Stimulated activated CD8-positive, alpha-beta memory T cell treated with anti-CD3 and anti-CD28 coated beads, Interleukin-4, amount 100 ng/mL, for 4 hours (primary cell): ENCODE measurements at places on chromosomes 3 and 15.

DNA sequence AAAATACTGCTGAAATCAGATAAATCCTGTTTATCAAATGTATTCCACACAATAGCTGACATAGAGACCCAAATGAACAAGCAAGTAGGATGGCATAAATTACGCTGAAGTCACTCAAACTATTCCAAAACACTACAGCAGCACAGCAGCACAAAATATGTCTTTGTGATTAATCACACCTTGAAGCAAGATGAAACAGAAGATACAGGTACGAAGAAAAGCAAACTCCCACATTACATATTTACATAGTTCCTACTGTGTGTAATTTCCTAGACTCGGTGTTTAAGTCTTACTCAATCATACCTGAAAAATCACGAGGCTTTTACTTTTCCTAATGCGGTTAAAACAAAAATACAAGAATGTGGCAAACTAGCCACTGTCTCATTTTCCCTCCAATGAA is 38.3 kb downstream of the CHSY1 start:
- DNase-seq, result no peak

DNA sequence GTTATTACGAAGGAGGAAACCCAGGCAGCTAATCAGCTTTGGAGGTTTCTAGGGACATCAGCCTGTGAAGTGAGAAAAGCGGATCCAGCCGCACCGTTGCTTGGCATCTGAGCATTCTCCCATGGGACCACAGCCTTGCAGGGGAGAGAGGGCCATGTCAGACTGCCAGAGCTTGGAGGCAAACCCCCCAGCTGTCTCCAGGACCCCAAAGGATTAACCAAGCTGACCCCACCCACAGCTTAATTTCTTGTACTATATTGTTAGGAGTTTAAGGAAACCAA is 5.1 kb downstream of the IGDCC3 start:
- DNase-seq, result no peak

DNA sequence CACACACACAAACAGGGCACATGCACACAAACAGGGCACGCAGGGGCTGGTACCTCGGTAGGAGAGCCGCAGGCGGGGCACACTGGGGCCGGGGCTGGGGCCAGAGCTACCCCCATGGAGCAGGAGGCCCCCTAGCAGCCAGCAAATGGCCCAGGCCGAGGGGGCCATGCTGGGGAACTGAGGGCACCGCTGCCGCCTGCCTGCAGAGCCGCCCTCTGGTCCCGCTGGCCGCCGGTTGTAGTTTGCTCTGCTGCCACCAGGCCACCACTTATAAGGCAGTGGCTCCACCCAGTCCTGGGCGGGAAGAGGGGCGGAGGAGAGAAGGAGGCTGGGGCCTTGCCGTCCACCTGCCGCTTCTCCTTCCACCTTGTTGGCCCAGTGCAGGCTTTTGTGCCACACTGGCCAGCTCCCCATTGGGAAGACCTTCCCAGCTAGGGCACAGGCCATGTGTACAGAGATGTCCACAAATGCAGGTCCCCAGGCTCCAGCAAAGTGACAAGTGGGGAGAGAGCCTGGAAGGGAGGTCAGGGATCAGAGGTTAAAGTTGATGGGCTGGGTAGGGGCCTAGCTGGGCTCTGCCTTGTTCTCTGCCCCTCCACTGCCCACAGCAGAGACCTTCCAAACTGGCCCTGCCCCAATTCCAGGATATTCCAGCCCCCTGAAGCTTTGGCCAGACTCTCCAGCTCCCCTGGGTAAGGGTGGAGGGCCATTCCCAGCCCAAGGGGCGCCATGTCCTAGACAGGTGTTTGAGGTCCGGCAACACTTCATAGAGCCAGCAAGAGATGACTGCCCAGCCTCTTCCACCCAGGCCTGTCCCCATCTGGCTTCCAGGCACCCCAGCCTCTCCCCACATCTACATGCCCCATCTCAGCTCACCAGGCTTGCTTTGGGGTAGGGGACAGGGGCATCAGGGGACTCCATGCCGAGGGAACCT is at the start of gene SEMA3G:
TSS of gene SEMA3G (minus strand) at position 244 of the 934 bp plus-strand sequence. CDS start at position 168, 76 bp downstream.
- DNase-seq, result no peak

DNA sequence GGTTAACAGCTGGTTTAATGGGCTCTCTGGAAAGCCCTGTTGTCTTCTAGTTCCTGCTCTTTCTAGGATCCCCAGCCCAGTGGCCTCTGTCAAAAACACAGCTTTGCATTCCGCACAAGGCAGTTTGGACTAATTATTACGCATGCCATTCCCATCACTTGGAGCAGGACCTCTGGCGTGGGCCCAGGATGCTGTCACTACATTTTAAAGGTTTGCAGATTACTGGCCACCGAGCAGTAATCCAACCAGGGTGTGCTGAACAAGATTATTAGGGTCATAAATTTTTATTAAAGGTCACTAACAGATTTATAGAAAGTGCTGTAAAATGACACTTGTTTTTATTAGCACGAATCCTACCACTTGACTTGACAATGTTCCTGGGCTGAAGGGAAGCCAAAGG is 143.6 kb upstream of the SLC6A11 start:
- DNase-seq, result no peak

GRCh38 chr3:189049458-189050236 is 122.1 kb upstream of the TPRG1 start:
- no peak for DNase-seq

DNA sequence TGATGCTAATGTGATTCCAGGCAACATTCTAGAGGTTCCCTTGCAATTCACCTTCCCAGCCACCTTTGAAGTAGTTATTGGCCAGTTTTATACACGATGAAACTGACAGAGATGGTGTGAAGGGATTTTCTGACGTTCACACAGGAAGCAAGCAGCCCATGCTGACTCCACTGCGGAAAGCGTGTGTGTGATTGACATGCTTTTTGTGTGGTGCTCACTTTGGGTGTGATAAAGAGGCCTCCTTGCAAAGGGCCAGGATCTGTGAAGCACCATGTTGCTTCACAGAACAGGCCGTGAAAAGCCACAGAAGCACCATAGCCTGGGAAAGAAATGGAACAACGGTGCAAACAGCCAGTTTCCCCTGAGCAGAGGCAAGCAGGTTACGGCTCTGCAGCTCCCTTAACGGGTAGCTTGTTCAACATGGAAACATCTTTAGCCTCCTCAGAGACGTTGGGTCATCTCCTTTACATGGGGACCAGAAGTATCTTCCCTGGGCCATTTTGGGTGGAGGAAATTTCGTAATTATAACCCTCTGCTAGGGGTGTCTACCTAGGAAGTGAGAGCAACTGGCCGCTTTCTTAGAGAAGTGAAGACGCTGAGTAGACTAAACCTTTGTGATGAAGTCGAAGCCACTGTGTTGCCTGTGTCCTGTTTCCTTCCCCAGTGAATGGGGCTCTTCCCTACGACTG is 108.5 kb downstream of the APBA2 start:
- no peak for DNase-seq

DNA sequence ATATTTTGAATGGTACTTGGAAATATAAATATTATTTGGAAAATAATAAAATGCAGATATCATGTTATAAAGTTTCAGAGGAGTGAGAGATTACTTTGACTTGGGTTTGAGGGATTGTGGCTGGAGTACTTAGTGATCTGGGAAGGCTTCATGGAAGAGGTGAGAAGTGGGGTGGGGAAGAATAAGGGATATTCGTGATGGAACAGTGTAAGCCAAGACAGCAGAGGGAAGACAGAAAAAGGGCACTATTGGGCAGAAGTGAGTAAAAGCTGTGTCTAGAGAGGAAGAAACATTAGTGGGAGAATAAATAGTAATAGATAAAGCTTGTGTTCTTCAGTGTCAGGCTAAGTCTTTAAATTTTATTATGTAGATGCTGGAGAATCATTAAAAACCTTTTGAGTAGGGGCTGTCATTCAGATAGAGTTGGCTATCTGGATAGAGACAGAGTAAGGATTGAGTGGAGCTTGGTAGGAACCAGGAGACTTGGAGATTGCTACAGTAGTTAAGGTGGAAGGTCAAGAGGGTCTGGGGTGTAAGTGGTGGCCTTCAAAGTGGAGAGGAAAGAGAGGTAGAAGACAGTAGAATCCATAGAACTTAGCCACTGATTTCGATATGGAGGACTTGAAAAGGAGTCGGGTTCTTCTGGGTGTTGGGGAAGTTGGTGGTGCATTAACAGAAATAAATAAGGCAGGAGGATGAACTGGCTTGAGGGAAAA is 11.9 kb downstream of the UBE2E1 start:
- no peak for DNase-seq

- no peak for DNase-seq
These were observed 49.3 kb downstream of the GMPS start for GRCh38 chr3:155919728-155920127.

DNA sequence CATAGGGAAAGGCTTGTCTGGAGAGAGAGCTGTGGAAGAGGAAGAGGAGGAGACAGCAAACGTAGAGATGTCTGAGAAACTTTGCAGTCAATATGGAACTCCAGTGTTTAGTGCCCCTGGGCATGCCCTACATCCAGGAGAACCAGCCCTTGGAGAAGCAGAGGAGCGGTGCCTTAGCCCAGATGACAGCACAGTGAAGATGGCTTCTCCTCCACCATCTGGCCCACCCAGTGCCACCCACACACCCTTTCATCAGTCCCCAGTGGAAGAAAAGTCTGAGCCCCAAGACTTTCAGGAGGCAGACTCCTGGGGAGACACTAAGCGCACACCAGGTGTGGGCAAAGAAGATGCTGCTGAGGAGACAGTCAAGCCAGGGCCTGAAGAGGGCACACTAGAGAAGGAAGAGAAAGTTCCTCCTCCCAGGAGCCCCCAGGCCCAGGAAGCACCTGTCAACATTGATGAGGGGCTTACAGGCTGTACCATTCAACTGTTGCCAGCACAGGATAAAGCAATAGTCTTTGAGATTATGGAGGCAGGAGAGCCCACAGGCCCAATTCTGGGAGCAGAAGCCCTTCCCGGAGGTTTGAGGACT is 6.9 kb downstream of the MAP1A start:
- DNase-seq, result no peak

- DNase-seq, result no peak
These were observed 258.5 kb downstream of the PTPRG start for GRCh38 chr3:61819861-61820260.

- no peak for DNase-seq
These were observed 17.3 kb downstream of the PP2D1 start for GRCh38 chr3:19994796-19995195.

DNA sequence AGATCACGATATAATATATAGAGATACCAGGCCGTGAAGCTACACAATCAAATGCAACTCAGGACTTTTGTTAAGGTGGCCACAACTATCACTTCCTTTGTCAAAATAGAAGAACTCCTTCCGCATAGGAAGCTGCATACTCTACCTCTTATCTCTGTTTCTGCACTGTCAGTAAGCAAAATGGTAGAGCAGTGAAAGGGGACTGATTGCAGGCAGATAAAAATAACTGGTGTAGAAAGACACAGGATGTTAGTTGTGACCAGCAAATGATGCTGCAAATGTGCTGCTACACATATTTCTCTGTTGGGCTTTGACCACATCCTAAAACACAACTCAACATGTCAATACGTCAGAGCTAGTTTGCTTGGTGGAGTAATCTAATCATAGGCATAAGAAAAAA is 16.3 kb upstream of the TRAT1 start:
- DNase-seq, result no peak

GRCh38 chr3:36196058-36196457 is 184.2 kb upstream of the STAC start:
- no peak for DNase-seq

DNA sequence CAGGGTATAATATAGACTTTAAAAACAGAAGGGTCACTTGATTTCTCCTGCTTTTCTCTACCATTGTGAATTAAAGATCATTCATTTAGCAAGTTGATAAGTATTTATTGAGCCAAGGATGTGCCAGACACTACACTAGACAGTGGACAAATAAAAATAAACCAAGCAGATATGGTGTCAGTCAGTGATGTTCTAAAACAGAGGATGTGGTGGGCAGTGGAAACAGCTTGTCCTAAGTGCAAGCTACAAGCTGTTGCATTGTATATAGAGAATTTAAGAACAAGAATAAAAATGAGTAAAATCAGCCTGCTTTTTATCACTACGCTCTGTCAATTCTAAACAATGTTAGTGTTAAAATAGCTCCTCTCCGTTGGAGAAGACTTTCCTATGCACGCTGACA is 637.3 kb upstream of the GRM7 start:
- no peak for DNase-seq

GRCh38 chr3:4438296-4438695 is 28.8 kb downstream of the SUMF1 start:
- DNase-seq, result no peak

GRCh38 chr3:61682671-61683548 is 121.5 kb downstream of the PTPRG start:
- no peak for DNase-seq

DNA sequence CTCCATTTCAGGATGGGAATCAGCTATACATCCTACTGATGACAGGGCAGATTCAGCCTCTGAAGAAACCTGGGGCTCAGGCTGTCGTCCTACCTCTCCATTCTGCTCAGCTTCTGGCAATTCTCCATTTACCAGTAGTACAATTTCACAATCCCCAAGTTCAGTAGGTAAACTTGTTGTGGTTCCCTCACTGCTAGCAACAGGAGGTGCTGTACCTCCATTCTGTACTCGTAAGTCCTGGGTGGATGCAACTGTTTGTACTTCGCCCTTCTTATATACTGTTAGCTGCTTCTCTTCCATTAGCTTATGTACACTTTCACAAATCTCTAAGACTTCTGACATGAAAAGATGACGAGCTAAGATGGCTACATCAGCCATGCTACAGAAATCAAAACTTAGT is 11.6 kb downstream of the ZBTB11 start:
- no peak for DNase-seq

DNA sequence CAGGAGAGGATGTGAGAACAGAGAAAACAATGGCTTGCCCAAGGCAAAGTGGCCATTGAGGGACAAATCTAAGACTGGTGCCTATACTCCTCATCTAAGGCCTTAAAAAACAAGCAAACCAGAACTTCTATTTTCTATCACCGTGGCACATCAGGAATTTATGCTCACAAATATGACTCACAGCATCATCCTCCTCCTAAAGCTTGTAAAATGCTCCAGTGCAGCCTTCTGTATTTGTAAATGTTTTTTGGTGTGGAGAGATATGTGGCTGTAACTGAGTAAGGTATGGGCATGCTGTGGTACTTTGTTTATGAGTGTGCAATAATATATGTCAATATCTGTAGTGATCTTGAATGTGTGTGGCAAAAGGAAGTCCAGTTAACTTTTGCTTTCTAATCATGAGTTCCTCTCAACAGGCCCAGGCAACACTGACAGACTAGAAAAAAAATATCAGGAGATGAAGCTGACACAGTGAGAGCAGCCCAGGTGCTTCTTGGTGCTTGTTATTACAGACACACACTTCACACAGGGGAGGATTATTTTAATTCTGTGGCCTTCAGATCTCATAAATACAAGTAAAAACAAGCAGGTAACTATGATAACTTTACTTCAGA is 60.3 kb downstream of the CTNNB1 start:
- no peak for DNase-seq

- no peak for DNase-seq
These were observed 78.5 kb downstream of the HMG20A start for GRCh38 chr15:77499087-77499760.

- DNase-seq, result no peak
These were observed 326.3 kb upstream of the TPRG1 start for GRCh38 chr3:188845514-188845913.

DNA sequence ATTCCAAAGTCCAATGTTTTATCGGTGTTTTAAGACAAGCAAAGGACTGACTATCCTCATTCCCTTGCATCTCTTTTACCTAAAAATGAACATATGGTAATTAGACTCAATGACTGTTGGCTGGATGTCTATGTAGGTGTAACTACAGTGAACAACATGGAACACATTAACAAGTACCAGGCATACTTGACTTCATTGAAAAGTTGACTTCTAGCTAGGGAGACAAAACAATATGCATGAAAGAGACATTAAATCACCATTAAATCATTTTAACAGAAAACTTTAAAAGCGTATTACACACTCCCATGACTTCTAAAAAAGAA is 34.3 kb upstream of the ANPEP start:
- DNase-seq, result no peak

- DNase-seq, result no peak
These were observed 31.6 kb downstream of the FAM227B start for GRCh38 chr15:49589030-49589429.
